M059J (cell line): ENCODE measurements at places on chromosomes 5 and 9.

DNA sequence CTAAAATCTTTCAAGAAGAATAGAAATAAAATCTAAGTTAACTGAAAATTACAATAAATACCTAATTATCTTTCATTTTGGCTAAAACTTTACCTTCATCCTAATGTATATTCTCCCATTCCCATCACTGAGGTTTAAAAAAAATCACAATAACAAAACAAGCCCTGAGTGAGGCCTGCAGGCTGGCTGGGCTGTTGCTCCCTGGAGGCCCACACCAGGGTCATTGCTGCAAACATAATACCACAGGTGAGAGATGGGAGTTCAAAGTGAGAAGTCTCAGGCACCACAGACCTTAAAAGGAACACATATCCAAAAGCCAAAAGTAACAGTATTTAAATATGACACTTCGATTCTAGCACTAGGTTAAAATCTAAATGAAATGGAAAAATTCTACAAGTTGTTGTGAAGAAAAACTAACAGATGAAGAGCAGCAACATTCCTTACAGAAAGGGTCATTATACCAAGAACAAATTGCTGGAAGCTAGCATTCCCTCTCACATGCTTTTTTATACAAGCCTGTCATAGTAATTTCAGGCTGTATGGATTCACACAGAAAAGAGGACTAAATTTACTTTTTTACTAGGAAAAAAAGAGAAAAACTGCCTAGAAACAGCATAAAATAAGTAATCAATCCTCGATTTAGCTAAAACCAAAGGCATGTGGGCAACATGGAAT lies 57.8 kb downstream of the AUH start:
- no peak for DNase-seq

- DNase-seq: peak; percentile 65
Observed at GRCh38 chr9:125972012-125972729, 225.0 kb downstream of the PBX3 start.

DNA sequence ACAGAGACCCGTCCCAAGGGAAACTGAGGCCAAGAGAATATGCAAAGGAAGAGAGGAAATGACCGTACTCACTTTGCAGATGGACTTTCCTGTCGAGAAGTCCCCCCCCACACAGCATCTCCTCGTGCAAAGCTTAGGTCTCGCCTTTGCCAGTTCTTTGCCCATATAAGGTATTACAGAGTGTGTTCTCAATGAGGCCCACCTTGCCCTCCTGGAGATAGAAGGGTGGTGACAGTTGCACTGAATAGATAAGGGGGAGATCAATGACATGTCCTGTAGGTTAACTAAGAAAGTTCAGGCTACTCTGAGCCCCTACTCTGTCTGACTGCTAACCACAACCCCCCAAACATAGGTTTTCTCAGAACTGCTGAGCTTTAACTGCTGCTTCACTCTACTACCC lies 68.2 kb upstream of the SPTLC1 start:
- DNase-seq: no peak

- peak; percentile 19 for DNase-seq
Observed at GRCh38 chr9:99231711-99232110, 9.6 kb downstream of the SEC61B start.

DNA sequence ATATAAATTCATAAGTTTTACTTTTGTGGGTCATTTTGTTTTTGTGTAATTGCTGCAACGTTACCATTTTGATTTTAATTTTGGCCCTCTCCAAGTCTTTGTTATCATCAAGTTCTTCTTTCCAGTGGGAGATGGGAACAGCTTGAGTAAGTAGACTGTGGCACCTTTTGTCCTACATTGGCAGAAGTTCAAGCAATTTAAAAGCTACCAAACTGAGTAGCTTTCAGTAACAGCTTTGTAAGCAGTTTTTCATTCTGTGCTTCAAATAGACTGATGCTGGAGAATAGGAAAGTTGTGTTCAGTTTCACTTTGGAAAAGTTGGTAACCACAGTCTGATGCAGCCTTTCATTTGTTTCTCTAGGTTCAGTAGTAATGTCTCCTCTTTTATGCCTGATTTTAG lies 47.8 kb upstream of the TMED7 start:
- no peak for DNase-seq

DNA sequence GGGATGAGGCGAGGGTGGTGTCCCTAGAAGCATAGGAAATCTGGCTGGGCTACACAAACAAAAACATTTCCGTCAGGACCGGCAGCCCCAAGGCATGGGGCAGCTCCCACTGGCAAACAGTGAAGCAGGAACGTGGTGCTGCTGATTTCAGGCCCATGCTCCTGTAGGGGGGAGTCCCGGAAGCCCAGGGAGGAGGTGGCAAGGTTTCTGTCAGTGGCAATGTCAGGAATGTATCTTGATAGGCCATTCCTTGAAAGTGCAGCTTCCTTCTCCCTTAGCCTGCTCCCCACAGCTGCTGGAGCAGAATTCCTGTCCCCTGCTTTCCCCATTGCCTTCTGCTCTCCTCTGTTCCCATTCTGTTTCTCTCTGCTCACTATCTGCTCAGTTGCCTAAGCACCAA lies 42.4 kb downstream of the MRRF start:
- no peak for DNase-seq

DNA sequence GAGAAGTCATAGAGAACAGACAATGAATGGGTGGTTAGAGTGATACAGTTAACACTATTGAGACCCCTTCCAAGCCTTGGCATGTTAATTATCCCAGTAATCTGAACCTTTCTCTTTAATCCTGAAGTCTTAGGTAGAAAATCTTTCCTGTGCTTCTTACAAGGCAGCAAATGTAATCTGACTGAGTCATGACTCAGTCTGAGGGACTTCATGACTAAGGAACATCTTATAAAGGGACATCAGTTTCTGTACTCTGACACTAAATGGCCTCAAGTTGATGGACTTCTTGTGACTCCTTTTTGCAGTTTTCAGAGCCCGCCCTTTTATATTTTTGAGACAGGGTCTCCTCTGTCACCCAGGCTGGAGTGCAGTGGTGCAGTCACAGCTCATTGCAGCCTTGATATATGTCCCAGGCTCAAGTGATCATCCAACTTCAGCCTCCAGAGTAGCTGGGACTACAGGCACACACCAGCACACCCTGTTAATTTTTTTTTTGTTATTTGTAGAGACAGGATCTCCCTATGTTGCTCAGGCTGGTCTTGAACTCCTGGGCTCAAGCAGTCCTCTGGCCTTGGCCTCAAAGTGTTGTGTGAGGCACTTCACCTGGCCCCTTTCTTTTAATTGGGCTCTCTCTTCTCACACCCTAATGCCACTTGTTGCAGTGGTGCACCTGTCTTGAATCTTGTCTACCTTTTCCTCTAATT lies 9.5 kb downstream of the EXOSC3 start:
- peak; percentile 40 for DNase-seq

- DNase-seq: no peak
Observed at GRCh38 chr9:29006628-29007027, 1433.3 kb upstream of the C9orf72 start.

GRCh38 chr9:5479994-5480694 lies 29.8 kb downstream of the CD274 start:
- no peak for DNase-seq

DNA sequence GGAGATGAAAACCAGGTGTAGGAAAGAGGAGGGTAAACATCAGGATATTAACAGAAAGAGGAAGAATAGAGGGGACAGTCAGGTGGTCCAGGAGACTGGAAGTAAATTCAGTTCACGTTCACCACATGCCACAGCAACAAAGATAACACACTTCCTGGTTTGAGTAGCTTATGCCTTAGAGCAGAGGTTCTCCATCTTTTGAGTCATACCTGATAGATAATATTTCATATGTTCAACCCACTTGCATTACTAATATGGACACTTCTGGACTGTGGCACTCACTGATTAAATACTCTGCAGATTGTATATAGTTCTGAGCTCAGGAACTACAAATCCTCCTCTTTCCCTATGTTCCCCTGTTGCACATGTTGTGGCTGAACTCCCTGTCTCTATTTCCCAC lies 179.9 kb upstream of the NR3C1 start:
- no peak for DNase-seq

- peak; percentile 55 for DNase-seq
Observed at GRCh38 chr9:97895695-97896332, 26.5 kb downstream of the TRMO start.

- DNase-seq: peak; percentile 53
Observed at GRCh38 chr5:173457482-173457881, 129.3 kb upstream of the STC2 start.

- DNase-seq: no peak
Observed at GRCh38 chr9:12656803-12657202, 36.4 kb upstream of the TYRP1 start.

DNA sequence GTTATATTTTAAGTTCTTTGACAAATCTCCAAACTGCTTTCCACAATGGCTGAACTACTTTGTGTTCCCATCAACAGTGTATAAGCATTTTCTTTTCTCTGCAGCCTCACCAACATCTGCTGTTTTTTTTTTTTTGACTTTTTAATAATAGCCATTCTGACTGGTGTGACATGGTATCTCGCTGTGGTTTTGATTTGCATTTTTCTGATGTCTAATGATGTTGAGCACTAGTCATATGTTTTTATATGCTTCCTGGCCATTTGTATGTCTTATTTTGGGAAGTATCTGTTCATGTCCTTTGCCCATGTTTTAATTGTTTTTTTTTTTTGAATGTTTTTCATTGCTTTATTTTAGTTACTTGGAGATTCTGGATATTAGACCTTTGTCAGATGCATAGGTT lies 196.6 kb downstream of the PLK2 start:
- peak; percentile 73 for DNase-seq

GRCh38 chr5:98066910-98067309 lies 706.6 kb upstream of the RGMB start:
- no peak for DNase-seq

DNA sequence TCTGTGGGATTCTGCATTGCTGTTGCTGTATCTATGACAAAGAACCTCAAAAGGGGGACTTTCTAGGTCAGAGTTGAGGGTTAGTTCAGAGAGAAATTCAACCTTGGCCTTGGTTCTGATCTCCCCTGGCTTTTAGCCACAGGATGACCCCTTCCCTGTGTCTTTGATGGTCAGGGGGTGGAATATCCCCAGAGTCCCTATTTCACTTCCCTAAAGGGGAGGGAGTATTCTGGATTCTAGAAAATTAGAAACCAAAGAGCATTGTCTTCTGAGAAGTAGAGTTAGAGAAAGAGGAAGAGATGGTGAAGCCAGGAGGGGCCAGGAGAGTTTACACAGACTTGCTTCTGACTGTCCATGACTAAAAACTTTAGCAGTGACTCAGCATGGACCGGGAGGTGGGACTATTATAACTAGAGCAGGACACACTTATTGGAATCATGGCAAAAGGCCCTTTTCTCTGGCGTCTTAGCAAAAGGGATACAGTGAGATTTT lies 56.2 kb upstream of the LPAR1 start:
- peak; percentile 82 for DNase-seq

DNA sequence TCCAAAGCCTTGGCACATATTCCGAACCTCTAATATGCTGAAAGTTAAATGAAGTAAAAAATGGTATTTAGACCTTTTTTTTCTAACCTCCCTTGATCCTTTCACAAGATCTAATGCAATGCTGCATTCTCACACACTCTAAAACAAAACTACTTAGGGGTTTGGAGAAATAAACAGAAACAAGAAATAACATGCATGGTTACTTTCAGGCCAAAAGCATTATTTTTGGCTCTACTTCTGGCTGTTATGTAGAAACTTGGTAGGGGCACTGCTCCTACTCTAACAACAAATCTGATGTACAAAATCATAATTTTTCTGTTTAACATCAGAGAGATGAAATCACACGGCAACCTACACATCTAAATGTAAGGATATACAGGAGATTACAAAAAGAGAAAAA lies 51.2 kb downstream of the CHD1 start:
- no peak for DNase-seq

DNA sequence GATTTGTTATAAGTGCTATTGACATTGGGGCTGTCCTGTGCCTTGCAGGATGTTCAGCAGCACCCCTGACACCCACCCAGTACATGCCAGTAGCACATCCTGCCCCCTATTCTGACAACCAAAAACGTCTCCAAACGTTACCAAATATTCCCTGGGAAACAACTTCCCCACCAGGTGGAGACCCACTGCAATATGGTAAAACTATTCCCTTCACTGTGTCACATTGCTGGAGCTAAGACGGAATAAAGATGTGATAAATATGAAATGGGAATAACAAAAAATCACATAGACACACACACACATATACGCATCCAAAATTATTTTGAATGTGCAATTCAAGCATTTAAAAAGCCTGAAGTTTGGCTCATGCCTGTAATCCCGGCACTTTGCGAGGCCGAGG lies 874.3 kb upstream of the DMAC1 start:
- DNase-seq: no peak

GRCh38 chr9:86741311-86742208 lies 205.7 kb downstream of the GAS1 start:
- peak; percentile 96 for DNase-seq

GRCh38 chr5:172173564-172174153 lies 14.4 kb downstream of the STK10 start:
- peak; percentile 93 for DNase-seq

GRCh38 chr9:123556464-123557435 lies 200.8 kb downstream of the CRB2 start:
- peak; percentile 55 for DNase-seq

GRCh38 chr5:154782326-154782725 lies 27.1 kb downstream of the LARP1 start:
- DNase-seq: no peak

DNA sequence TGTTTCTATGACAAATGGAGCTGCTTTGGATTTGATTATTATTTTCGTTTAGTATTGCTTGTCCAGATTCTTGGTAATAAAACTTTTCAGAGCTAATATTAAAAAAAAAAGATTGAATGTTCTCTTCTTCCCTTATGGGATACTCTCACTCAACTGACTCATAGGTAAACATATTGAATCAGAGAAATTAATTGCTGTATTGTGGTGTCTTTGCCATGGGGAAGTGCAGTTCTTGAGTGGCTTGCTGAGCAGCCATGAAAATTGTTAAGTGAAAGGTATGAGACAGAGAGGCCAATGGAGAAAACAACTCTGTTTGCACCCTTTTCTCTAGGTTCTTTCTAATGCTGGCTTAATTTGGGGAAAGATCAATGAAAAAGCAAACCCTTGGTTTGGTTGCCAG lies 149.9 kb upstream of the HMHB1 start:
- DNase-seq: peak; percentile 43

GRCh38 chr9:120899490-120900068 lies 22.6 kb upstream of the PHF19 start:
- no peak for DNase-seq

DNA sequence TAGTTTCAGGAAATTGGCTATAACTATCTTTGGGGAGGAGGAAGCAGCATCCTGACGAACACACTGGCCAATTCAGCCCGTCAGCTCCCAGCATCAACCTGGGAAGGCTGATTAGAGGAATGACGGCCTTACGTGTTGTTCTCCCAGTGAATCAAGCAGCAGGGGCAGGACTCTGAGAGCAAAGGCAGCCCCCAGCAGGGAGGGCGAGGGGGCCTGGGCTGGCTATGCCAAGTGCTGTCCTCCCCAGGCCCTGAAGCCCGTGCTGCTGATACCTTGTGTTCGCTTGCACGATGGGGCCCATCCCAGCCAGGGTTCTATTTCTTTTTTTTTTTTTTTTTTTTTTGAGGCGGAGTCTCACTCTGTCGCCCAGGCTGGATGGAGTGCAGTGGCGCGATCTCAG lies 254.1 kb downstream of the FSTL4 start:
- DNase-seq: no peak

- no peak for DNase-seq
Observed at GRCh38 chr9:16071400-16071799, 518.6 kb downstream of the CCDC171 start.
